ENCODE measurements at places on chromosomes 3 and 15. TPM values are rescaled to one million over a fixed set of nuclear protein-coding genes. Genes with fewer than 3 reads are reported as not detected.

- DNase-seq: peak; percentile 72
Observed at GRCh38 chr15:74620636-74621545, 5.3 kb downstream of the CLK3 start.

GRCh38 chr3:57160076-57160764 lies 4.9 kb downstream of the IL17RD start:
- no peak for DNase-seq

DNA sequence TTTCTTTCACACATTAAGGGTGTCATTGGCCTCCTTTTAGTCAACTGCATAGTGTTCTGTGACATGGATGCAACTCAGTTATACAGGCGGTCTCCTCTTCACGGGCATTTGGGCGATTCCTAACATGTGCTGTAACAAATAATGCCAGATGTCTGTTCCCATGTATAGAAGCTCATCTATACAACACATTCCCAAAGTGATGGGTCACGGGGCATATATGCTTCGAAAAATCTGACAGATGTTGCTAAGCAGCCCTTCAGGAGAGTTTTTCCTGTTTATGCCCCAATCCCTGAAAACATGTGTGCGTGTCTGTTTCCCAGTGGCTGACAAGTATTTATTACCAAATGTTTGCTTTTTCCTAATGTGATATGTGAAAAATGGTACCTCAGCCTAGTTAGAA lies 25.8 kb downstream of the LRRK1 start:
- no peak for DNase-seq

GRCh38 chr15:58015565-58015964 lies 49.9 kb downstream of the ALDH1A2 start:
- DNase-seq: peak; percentile 20

KLHL40 gene
- total RNA-seq: not detected

- DNase-seq: no peak
Observed at GRCh38 chr15:27028858-27029477, 58.0 kb downstream of the GABRG3 start.

DNA sequence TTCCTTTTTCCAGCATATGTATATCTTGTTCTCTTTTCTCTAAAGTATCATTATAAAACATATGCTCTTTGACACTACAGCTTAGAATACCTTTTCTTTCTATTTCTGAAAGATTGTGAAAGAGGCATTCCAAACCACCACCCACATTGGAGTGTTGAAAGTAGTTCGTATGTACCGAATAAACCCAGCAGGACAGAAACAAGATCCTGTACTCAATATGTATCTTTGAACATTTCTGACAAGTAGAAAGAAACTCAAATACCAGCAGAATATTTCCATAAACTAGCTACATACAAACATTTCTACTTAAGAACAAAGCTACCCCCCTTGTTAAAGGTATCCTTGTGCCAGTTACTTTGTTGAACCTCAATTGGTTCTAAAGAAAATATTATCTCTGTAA lies 415.3 kb upstream of the ALCAM start:
- DNase-seq: no peak

DNA sequence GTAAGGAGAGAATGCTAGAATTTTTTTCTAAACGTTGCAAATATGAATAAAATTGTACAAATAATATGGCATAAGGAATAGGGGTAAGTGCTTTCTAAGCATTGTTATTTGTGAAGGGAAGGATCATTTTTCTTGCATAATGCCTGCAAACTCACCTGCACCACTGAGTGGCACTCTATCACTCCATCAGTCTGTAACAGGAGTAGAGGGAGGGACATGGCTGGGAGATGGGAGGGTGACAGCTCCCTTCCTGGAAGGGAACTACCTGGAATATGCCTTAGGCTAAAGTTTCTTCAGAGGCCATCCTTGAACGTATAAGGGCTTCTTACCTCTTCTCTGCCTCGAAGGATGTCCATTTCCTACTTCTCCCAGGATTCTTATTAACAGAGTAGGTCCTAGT lies 3.0 kb downstream of the NAALADL2 start:
- DNase-seq: peak; percentile 13

DNA sequence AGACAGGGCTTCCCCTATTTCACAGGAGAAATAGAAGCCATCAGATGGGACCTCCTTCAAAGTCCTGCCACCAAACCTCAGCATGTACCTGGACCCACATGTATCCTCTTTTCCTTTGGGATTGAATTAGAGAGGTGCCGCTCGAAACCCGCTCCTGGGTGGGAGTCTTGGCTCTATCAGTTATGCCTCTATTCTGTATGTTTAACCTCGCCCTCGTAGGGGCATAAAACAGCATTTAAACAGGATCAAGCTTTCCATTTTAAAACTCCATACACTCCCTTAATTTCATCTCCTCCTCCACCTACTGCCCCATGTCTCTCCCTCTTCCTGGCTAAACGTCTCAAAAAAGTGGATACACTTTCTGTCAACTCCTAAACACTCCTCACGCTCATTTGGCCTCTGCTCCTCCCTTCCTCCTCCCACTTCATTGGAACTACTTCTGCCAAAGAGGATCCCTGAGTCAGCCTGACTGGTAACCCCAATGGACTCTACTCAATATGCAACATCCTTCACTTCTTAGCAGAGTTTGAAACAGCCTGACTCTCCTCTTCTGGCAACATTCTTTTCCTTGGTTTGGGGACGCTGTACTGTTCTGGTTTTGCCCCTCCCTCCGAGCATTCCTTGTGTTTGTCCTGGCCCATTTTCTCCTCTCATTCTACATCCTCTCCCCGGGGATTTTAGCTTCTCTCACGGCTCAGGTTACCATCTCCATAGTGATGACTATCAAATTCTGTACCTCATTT lies 23.0 kb upstream of the MUC20 start:
- DNase-seq: no peak

- no peak for DNase-seq
Observed at GRCh38 chr3:50127251-50127691, 27.9 kb upstream of the SEMA3F start.

CCR3 gene
- total RNA-seq: not detected

GSK3B gene
- 50.1 TPM for total RNA-seq

GRCh38 chr3:189554868-189555557 lies 76.2 kb upstream of the TP63 start:
- no peak for DNase-seq

Data from endothelial cell of umbilical vein (primary cell).